ENCODE measurements at places on chromosomes 6 and 20. TPM values are rescaled to one million over a fixed set of nuclear protein-coding genes. Genes with fewer than 3 reads are reported as not detected.
A peak's percentile ranks its signal among the peaks of the same experiment; 100 is the strongest.

DNA sequence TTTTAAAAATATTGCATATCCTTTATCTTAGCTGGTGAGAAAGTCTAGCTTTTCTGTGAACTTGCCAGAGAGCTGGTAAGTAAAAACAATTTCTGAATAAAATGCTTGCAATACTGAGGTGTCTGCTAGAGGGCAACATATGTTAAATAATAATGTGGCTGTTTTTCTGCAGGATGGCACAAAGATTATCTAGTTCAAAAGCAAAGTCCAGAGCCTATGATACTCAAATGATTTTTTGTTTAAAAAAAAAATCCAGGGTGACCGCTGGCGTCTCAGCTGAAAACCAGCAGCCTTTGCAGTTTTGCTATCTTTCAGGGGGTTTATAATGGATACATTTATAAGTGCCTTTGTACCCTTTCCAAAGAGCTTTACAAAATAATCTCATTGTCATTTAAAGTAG, 194.9 kb downstream of the PHACTR1 start:
- DNase-seq = peak; percentile 29

- DNase-seq = no peak
These were observed 127.4 kb downstream of the DST start for GRCh38 chr6:56515081-56515905.

Gene C6orf141
- 0.77 TPM for total RNA-seq

Gene DNAH8
- total RNA-seq = under 0.01 TPM

Measured in fibroblast of lung (primary cell).